Right ventricle myocardium inferior (tissue), 1 donor: ENCODE measurements at places on chromosomes 3 and 15. TPM values are rescaled to one million over a fixed set of nuclear protein-coding genes. Genes with fewer than 3 reads are reported as not detected.

The CPN2 gene
- 2.3 TPM for total RNA-seq

The ZBTB47 gene
- total RNA-seq: 80.2 TPM

The AHSG gene
- total RNA-seq: not detected

The AGTR1 gene
- 2.2 TPM for total RNA-seq

The CRYGS gene
- 1.2 TPM for total RNA-seq

The OR5K2 gene
- not detected for total RNA-seq

The SNX22 gene
- total RNA-seq: 7.4 TPM

The RAMAC gene
- 12.8 TPM for total RNA-seq

The DCBLD2 gene
- 34.7 TPM for total RNA-seq

The CD80 gene
- not detected for total RNA-seq

The CCDC39 gene
- total RNA-seq: not detected

- no peak for DNase-seq
Observed at GRCh38 chr15:32676169-32676568, 34.7 kb downstream of the SCG5 start.

- DNase-seq: no peak
Observed at GRCh38 chr15:101534376-101534970, 45.0 kb upstream of the PCSK6 start.

GRCh38 chr3:4493941-4494894 is 1.1 kb downstream of the ITPR1 start:
- DNase-seq: no peak

DNA sequence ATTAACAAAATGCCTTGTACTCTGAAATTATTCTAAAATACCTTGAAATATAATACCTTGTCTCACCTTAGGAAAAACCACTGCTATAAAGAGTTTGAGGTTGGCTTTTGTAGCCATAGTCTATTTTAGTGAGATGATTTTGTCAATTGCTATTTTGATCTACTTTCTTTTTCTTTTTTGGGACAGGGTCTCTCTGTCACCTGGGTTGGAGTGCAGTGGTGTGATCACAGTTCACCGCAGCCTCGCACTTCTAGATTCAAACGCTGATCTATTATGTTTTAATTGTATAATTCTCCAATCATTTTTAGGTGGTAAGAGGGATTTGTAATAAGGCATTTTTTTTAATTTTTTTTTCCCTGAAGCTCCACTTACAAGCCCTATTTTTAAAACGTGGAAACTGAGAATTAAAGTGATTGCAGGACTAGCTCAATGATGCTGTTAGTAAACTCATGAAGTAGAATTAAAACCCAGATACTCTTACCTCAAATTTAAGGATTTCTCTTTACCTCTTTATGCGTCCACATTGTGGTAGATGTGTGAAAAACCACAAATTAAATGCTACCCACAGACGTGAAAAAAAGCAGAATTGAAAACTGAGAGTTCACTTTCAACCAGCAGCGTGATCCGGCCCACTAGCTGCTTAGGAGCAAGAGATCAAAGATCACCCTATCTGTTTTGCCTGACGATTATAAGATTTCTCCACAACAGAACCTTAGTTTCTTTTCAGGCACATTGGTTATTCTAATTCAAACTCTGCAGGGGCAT is 384.2 kb downstream of the CGGBP1 start:
- no peak for DNase-seq

DNA sequence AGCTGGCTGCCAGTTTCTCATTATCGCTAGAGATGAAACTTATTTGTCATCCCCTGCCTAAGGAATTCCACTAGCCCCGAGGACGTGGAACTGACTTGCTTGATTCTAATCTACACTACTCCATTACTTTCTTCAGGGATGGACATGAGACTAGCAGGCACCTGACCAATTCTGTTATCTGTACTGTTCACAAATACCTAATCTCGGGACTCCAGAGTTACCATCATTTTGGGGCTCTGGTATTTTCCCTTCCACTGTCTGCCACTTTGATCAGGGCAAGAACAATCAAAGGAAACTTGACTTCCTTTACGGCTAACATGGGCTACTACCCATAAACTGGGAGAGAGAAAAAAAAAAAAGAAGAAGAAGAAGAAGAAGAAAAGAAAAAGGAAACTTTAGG is 27.8 kb downstream of the BMF start:
- no peak for DNase-seq

DNA sequence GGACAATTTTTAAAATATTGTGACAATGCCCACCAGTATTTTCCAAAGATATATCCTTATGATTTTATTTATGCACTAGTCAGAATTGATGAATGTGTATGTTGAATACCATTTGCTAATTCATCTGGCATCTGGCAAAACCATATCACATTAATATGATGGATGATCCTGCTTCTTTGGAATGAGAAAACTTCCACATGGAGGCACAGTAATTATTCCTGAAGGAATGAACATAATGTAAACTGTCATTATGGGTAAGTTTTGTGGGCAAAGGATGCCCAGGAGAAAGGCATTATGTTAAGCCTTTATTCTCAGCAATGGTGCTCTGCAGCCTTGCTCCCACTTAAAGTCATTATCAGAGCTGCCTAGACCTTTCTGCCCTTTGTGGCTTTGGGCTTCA is 113.0 kb upstream of the MME start:
- DNase-seq: no peak

GRCh38 chr3:23165571-23165970 is 37.6 kb upstream of the UBE2E2 start:
- no peak for DNase-seq

DNA sequence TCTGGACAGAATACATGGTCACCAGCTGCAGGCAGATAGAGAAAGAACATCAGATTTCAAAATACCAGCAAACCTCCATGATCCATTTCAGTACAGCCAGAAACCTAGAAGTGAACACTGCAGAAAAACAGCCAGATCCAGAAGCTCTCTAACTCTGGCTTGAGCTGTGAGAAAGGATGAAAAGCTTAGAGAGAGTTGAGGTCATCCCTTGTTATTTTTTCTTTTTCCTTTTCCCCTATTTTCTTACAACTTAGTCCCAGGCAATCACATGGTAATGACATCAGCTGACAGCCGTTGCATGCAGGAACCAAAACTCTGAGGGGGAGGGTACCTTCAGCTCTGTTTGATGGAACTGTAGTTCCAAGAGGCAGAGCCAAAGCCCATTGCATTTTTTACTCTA is 113.2 kb downstream of the TCF12 start:
- no peak for DNase-seq

- no peak for DNase-seq
Observed at GRCh38 chr3:49512781-49513355, 41.4 kb upstream of the BSN start.
